ENCODE measurements at places on chromosomes 1 and 21.

DNA sequence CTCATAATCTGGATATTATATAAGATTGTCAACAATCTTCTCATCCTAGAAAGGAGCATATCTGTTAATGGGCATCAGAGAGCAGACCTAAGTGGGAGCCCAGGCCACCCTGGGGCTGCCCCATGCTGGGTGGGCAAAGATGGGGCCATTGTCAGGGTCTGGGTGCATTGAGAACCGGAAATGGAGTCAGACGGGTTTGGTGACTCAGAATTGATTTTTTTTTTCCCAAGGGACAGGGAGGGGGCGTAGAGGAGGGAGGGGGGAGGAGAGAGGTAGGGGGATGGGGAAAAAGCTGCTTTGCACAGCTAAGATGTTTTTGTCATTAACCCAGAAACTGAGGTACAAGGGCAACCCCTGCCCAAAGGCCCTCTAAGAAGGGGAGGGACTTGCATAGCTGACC is 1.3 kb downstream of the ATXN7L2 start:
- no peak for DNase-seq

DNA sequence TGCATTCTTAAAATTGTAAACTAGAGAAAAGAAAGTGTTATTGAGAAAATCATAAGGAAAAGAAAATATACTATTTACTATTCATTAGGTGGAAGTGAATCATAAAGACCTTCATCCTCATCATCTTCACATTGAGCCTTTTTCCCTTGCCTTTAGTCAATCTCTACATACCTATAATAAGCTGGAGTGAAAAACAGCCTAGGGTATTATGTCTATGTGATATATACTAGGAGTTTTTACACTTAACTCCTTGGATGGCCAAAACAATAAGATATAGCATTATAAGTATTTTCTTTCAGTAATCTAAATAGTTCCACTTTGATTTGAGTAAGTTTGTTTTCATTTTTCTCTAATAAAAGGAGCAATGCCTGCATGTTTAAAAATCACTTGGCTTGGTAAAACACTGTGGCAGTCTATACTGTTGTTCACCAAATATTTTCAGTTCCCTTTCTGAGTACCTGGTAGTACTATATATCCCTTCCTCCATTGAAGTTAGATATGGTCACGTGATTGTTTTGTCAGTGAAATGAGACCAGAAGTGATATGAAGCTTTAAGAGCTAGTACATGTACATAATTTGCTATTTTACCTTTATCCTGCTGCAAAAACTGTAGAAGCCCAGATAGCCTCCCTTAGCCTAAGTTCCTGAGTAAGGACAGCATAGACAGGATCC is 78.3 kb downstream of the CLEC20A start:
- no peak for DNase-seq

GRCh38 chr1:56566061-56566744 is 13.2 kb downstream of the PLPP3 start:
- DNase-seq = no peak

DNA sequence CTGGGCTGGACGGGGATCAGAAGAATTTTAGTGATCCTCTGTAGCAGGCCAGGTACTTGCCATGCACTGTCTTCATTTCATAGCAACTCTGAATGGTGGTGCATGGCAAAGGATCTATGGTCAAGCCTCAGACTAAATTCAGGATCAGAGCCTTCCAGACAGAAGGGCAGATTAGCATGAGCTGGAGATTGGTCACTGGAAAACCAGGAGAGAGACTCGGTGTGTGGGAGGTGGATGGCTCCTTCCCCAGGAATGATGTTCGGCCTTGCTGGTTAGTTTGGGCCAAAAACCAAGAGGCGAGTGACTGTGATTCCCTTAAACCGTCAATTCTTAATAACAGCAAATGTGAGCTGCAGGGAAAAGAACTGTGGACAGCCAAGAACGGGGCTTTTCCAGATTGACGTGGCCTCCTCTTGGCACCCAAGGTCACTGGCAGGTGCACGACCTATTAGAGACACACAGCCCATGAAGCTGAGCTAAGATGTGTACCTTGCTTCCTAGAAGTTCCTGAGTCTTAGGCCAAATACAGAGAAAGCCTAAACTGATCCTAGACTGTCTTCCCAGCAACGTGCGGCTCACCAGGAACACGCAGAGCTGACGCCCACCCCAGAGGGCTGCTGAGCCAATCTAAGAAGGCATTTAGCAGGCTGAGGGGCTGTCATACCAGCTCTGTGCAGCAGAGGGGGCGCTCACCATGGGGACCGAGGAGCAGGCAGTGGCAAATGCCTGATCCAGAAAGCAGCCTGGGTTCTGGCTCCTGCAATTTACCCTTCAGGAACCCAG is 18.5 kb downstream of the ALDH4A1 start:
- peak; percentile 81 for DNase-seq

- DNase-seq = no peak
These were observed 1.7 kb downstream of the ANGPTL1 start for GRCh38 chr1:178869119-178869697.

DNA sequence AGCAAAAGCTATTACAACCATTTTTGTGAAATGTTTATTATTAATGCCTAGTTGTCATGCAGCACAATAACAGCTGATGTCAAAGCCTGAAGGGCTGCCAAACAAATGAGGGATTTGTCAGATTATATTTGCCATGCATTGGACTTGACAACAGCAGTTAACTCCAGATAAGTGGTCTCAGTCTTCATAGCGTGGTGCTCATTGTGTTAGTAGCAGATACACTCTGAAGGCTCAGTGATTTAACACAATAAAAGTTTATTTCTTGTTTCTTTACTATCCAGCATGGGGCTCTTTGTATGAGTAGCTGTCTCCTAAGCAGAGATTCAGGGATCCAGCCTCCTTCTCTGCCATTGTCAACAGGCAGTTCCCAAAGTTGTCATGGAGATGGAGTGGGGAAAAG is 76.0 kb upstream of the PTGFRN start:
- DNase-seq = no peak

DNA sequence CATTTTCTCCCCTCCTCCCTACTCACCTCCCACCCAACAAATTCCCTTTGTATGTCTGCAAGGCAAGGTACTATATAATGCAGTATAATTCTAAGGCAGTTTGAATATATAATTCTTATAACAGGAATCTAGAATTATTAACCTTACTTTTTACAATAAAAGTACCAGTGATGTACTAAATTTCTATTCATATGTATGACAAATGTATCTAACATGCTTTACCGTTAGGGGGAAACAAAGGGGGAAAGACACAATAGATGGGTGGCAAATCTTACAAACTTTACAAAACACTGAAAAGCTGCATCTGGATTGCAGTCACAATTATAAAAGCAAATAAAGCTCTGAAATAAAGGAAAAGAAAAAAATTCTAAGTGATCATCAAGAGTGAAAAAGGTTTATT is 2.3 kb downstream of the PIK3R3 start:
- DNase-seq = no peak

DNA sequence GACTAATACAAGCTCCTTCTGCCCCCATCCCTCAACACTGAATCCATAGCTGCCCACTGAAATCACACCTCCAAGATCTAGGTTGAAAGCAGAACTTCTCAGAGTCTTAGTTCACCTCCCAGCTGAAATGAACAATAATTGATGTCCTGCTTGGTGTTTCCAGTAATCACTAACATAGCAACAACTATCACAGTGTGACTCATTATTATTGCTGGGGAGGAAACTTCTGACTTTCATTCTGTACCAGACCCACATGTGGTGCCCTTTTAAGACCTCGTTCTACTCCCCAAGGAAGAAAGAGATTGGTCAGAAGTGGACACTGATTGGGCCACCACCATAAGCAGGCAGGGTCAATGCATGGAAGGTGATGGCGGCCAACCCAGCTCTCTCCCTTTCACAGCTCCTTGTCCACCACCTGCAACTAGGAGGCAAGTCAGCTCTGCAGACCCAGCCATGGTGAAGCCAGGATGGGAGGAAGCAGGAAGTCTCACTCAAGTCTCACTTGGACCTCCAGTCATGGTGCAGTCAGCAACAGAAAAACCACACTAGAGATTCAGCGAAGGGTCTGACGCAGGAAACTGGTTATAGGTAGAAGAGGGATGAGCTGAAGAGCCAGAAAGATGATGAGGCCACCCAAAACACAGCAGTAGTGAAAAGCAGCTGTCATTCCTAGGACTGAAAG is 720.2 kb downstream of the PTPRU start:
- DNase-seq = no peak

DNA sequence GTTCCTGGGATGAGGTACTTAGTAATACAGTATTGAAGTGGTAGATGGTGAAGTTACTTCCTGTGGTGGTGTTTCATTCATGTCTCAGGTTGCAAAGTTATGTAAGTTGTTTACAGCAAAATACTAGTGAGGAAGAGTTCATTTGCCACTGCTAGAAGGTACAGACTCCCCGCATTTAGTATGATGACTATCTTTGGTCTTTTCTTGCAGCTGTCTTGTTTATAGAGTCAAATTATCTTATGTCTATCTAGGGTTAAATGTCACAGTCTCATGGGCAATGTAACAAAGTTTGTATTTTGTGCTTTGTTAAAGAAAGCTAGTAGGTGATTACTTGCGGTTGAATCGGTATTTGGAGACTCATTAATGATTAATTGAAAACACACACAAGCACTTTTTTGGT is 50.2 kb downstream of the LRRC8D start:
- DNase-seq = no peak

- no peak for DNase-seq
These were observed 106.8 kb downstream of the RAVER2 start for GRCh38 chr1:64851664-64852063.

DNA sequence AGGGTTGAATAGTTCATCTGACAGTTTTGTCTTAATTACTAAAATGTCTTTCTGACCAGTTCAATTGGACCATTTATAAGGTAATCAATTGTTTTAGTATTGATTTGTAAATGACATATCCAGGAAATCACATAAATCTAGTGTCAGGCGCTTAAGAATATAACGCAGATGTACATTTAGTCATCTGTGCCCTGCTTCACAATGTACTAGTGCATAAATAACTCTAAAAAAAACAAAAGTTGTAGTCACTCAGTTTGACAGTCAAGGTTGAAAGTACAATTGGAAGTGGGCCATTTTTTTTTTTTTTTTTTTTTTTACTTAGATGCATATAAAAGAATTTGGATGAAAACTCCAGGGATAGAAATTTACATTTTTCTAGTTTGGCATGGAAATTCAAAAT is 490.4 kb downstream of the PTPRC start:
- no peak for DNase-seq

DNA sequence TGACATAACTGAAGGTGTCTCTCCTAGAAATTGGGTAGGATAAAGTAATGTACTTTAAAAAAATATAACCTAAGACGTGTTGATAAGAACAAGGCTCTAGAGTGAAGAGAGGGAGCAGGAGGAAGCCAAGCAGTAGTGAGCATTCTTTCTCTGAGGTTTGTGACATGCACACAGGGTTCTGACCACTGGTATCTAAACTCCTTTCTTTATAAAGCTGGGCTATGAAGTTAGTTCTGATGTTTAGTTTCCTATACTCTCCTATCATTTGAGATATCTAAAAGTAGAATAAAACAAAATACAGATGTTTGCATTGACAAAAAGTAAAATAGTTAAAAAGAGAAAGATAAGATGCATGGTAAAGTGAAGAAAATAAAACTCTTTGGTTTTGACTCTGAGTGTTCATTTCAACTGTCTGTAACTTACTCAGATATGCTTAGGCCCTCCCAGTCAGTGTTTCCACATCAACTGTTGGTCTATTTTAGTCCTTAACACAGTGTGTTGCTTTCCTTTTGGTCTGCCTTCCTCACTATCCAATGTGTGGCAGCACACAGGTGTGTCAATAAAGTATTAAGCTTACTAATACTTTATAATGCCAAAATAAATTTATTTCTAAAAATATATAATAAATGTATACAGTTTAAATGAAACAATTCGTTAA is 543.5 kb downstream of the PTPRC start:
- DNase-seq = no peak

GRCh38 chr1:158154501-158154900 is 26.2 kb upstream of the CD1D start:
- no peak for DNase-seq

DNA sequence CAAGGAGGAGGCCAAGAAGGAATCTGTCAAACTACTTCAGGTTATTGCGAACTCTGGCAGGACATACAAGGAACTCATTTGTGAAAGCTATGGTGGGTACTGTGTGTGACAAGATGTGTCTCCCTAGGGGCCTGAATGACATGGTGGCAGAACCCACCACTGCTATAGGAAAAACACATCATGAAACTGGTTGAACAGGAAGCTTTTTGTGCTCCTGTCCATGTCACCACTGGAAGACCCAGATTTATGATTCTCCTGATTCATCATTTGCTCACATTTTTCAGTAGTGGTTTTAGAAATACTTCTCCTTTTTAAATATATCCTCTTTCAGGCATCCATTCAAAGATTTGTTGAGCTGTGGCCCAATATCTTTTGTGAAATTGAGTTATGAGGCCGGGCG is 23.6 kb downstream of the ARMH1 start:
- DNase-seq = no peak

DNA sequence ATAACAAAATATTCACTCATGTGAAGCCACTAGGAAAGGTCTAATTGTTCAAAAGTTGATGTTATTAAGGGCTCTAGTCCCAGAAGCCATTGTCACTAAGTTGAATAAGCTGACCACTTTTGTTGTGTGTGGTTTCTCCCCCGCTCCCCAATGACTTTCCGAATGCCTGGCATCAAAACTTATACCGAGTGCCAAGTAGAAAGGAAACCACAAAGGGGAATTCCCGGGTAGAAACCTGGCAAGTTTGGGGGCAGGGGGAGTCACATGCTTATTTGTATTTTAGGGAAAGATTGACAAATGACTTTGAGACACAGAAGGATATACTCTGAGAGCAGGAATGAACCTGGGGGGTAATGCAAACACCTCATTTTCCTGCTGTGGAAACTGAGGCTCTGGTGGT is 154.1 kb downstream of the TGFBR3 start:
- no peak for DNase-seq

GRCh38 chr1:210332719-210333398 is 4.2 kb downstream of the HHAT start:
- no peak for DNase-seq

GRCh38 chr1:189141056-189141455 is 1336.6 kb downstream of the BRINP3 start:
- DNase-seq = no peak

DNA sequence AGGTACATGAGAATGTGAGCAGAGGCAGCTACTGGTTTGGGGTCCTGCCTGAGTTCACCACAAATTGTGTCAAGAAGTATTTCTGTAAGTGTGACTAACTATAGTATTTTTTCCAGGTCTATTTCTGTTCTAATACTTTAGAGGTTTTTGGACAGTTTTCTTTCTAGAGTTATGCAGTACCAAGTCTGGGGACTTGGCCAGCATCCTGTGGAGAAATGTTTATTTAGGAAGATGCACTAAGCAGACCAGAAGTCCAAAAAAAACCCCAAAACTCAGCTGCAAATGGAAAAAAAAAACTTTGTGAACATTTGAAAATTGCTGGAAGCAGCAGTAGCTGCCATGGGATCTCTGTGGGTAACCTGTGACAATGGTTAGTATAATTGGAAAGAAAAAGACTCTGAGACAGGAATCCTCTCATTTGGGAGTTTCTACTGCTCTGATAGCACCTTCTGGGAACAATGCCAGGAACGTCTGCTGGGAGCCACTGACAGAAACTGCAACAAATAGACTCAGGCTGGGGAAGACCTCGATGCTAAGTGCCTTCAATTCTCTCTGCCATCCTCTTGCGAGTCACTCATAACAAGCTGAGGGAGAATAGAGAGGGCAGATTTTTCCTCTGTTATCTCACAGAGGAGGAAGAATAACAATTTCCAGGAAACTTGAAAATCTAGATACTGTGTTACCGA is 37.6 kb downstream of the OR10R2 start:
- DNase-seq = no peak

- DNase-seq = no peak
These were observed 386.1 kb downstream of the KCNH1 start for GRCh38 chr1:210747890-210748289.

Data from hypothalamus (tissue), 51 donors.